Hindlimb muscle (tissue), 1 donor: ENCODE measurements at places on chromosomes 6 and 20. TPM values are rescaled to one million over a fixed set of nuclear protein-coding genes. Genes with fewer than 3 reads are reported as not detected.

C20orf141 gene
- not detected for polyA plus RNA-seq

SEC63 gene
- 67.0 TPM for polyA plus RNA-seq

CCN5 gene
- 0.15 TPM for polyA plus RNA-seq

GJA1 gene
- 37.9 TPM for polyA plus RNA-seq

MRPL2 gene
- polyA plus RNA-seq, result 45.6 TPM

BHLHE23 gene
- not detected for polyA plus RNA-seq

ZSCAN12 gene
- 6.1 TPM for polyA plus RNA-seq

SOX18 gene
- 19.6 TPM for polyA plus RNA-seq

ZNF184 gene
- polyA plus RNA-seq, result 8.1 TPM

FHL5 gene
- 1.1 TPM for polyA plus RNA-seq

PTK7 gene
- polyA plus RNA-seq, result 53.6 TPM

DEF6 gene
- 4.5 TPM for polyA plus RNA-seq

MLN gene
- not detected for polyA plus RNA-seq

SPO11 gene
- polyA plus RNA-seq, result not detected

KHDRBS2 gene
- not detected for polyA plus RNA-seq

PPP1R16B gene
- 3.7 TPM for polyA plus RNA-seq

SLC35D3 gene
- polyA plus RNA-seq, result not detected

WASF1 gene
- 7.7 TPM for polyA plus RNA-seq

GSTA2 gene
- polyA plus RNA-seq, result not detected

TUBB2B gene
- 57.5 TPM for polyA plus RNA-seq

TRIM15 gene
- not detected for polyA plus RNA-seq

DYNLT2 gene
- 2.2 TPM for polyA plus RNA-seq

ZSCAN31 gene
- polyA plus RNA-seq, result 6.9 TPM

JPH2 gene
- polyA plus RNA-seq, result 127 TPM

RBPJL gene
- polyA plus RNA-seq, result not detected

LY6G6F gene
- polyA plus RNA-seq, result not detected

OOEP gene
- polyA plus RNA-seq, result 0.36 TPM

IL17F gene
- not detected for polyA plus RNA-seq

ANKEF1 gene
- 1.6 TPM for polyA plus RNA-seq

FERMT1 gene
- 0.19 TPM for polyA plus RNA-seq
